Tibial nerve (tissue), 4 donors: ENCODE measurements at places on chromosomes 7 and 10.

GRCh38 chr10:11145495-11145855, 127.8 kb downstream of the CELF2 start:
- DNase-seq = no peak

DNA sequence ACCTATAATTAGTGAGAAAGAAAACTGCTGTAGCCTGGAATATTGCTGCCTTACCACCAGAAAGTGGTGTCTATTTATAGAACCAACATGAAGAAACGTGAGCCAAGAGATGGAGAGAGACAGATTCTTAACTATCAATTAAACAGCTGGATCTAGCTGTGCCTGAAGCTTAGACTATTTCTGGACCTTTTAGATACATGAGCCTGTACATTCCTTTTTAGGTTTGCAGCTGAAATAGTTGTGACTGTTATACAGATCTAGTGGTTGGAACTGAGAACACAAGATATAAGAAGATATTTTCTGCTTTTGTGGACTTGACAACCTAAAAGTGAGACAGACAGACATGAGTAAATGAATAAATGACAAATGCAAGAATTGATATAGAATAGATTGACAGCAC, 73.4 kb downstream of the CDK14 start:
- DNase-seq = no peak

- no peak for DNase-seq
Measured at GRCh38 chr7:30280631-30281030, 3.8 kb upstream of the ZNRF2 start.

DNA sequence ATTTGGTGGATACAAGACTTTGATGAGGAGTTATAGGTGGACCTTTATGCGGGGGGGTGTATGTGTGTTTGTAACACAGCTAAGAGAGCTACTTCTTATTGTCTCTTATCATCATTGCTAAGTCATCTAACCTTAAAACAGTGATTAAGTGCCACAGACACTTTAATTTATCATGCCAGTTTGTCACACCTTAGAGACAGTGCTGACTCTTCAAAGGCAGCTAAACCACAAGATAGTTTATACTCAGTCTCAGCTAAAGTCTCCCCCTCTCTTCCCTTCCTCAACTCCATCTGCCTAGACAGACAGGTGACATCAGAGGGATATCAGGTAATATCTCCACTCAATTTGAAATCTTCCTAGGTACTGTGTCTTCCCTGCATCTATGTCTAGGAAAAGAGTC, 42.2 kb downstream of the MYPN start:
- DNase-seq = no peak

- no peak for DNase-seq
Measured at GRCh38 chr7:51111241-51111940, 205.2 kb downstream of the COBL start.

GRCh38 chr10:79380946-79381721, 33.9 kb downstream of the PPIF start:
- DNase-seq = no peak

DNA sequence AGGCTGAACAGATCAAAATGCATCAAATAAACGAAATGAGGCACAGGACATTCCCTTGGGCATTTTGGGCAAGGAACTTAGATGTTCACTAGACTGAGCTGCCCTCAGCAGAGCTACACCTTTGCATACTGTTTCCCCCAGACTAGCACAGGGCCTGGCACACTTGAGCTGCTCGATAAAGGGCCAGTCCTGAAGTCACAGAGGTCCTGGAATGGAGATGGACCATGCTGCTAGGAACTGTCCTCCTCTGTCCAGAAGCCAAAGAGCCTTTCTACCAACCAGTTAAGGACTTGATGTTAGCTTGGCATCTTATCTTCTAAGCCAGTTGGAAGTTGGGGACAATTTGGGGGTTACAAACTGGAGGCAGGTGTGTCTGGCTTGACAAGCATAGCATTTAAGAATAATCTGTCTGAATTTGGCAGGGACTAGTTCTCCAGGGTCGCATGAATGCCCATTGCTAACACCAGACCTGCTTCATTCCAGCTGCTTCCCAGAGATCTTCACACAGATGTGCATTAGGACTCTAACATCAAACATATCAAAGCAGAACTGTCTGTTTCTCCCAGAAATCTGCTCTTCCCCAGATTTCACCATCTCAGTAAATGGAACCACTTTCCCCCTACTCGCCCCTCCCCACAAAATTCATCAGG, 152.2 kb upstream of the PDE1C start:
- DNase-seq = no peak

DNA sequence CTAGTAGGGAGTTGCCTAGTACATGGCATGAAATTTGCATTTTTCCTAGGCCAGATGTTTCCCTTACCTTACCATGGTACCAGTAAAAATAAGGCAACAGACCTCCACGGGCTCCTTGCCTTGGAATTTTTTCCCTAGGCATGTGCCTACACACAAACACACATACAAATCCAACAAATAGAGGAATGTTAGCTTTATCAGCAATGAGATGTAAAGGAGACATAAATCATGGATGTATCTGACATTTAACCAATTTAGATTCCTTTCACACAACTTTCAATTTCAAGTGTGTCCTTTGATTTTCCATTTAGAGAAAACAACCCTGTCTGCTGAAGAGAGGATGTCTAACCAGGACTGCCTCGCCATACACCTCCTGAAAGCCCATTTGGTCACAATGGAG, 209.7 kb upstream of the SP4 start:
- no peak for DNase-seq

GRCh38 chr7:94276795-94277194, 117.9 kb upstream of the COL1A2 start:
- no peak for DNase-seq

DNA sequence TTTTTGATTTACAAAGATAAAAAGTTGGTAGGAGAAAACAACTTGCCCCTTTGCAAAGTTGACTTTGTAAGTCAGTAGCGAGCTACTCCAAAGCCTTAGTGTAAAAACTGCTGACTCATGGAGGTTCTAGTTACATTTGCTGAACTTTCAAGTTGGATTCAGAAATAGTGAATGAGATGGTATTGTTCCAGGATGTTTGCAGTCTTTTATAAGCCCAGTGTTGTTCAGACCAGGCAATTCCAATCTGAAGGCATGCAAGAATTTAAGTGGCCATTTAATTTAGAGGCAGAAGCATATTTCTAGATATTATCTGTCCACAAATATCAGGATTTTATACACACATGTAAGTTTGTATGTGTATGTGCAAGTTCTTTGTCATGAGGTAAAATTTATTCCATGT, 21.6 kb downstream of the TES start:
- DNase-seq = no peak

DNA sequence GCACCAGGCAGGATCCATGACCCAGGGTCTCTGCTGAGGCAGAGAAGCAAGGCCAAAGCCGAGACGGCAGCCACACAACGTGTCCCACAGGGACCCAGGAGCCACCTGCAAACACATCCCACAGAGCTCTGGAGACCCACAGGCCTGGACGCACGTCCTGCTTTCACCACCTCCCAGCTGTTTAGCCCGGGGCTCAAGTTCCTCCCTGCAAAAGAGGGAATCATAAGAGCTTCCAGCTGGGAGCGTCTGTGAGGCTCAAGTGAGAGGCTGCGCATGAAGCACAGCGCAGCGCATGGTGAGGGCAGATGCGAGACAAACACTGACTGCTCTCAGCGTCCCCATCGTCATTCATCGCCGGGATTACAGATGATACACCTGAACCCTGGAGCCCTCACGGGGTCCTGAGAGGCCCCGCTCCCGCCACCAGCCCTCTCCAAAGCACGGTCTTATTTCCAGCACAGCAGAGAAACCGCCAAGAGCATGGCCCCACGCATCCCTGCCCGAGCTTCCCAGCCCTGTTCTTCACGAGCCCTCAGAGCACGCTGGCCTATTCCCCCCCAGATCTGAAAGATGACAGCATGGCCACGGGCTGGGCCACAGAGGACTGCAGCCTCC, 88.7 kb downstream of the MAD1L1 start:
- DNase-seq = no peak

DNA sequence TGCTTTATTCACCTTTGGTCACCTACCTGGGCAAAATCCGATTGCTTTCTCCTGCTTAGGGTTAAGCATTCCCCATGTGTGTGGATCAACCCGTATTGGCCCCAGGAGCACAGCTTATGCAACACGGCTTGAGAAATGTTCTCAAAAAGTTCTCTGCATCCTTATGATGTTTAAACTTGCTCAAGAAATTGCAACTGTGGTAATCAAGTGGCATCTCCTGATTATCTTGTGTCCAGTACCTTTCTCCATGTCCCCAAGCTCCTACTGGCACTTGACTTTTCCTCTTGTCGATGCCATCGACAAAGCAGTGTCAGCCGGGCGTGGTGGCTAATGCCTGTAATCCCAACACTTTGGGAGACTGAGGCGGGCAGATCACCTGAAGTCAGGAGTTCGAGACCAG, 4.7 kb upstream of the PKD2L1 start:
- DNase-seq = no peak

DNA sequence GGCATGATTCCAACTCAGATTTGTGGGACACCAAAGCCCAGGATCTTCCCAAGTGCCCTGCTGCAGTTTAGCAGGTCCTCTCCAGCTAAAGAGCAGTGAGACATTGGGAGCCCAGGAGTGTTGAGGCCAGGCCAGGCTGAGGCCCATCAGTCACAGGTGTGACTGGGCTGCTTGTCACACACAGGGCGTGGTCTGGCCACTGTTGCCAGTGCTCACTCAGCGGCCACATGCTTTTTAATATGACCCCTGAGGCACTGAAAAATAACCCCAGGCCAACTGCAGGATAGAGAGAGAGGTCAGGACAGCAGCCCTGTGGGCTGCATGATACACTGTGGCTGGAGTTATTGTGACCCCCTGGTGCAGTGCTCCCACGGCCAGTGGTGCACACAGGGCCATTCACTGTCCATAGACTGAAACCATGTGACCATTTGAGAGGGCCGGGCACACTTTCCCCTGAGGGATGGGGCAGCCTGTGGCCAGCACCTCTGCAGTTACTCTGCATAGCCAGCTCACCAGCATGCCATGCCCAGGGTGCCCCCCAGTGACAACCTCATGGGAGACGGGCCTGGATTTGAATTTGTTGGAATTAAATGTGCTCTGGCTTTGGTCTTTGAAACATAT, 4.2 kb downstream of the GDF2 start:
- DNase-seq = no peak

GRCh38 chr7:92133133-92133736, 1.0 kb downstream of the CYP51A1 start:
- no peak for DNase-seq

DNA sequence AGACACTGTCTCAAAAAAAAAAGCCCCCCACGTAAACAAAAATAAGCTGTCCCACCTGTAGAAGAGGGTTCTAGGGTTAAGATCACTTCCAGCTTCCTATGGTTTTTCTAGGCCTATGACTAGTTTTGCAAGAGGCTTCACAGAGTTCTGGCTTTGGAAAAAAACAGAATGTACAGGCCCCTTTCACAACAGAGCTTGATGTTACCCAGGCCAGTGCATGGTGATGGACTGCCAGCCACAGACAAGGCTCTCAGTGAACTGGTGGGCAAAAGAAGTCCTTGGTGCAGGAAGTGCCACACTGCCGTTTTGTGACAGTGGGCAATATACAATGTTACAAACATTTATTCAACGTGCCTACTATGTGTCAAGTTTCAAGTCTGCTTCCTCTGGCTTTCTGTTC, 18.3 kb upstream of the EFCAB10 start:
- DNase-seq = no peak

DNA sequence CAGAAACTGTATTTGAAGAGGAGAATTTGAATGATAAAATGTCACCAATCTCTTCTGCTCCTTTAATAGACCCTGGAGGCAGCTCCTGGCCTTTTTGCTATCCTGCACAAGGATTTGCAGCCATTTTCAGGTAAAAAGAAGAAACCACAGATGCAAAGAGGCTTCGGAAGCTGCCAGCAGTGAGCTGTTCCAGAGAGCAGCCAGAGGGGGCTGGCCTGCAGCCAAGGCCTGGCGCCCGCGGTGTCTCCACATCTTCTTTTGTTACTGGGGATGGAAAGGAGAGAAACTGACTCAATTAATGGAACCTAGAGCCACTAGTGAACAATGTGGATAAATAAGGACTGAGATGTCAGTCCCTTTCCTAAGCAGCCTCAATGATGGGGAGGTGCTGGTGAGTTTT, 23.9 kb upstream of the GPR26 start:
- no peak for DNase-seq

DNA sequence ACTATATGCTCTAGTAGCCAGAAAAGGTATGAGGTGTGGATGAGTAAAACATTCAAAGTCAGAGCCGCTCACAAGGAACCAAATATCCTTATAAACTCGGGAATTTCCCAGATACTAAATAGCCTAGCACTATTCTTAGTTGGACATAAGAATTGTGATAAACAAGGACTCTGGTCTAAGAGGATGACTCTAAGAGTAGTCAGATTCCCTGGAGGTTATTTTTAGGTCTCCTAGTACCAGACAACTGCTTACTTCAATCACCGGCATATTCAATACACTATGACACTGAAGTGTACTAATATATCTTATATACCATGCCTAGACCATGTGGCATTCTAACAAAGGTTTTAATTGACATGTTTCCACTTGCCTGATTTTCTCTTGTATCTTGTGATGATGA, 56.5 kb downstream of the LMBR1 start:
- no peak for DNase-seq

DNA sequence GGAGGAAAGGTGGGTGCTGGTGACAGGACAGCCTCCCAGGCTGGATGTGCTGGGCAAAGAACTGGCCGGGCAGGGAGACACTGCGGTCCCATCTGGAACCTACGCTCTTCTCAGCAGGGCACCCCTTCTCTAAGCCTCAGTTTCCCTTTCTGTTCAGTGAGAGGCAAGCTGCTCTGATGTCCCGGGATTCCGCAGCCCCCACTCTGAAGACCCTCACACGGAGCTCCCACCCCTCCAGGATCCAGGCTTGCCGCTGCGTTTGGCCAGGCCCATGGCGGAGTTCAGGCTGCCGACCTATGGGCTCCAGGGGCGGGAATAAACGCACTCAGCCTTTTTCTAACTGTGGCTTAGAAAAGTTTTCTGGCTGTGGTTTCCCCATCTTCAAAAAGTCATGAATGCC, 10.2 kb upstream of the INTS1 start:
- DNase-seq = no peak

GRCh38 chr10:29728541-29729049, 93.8 kb upstream of the SVIL start:
- no peak for DNase-seq

DNA sequence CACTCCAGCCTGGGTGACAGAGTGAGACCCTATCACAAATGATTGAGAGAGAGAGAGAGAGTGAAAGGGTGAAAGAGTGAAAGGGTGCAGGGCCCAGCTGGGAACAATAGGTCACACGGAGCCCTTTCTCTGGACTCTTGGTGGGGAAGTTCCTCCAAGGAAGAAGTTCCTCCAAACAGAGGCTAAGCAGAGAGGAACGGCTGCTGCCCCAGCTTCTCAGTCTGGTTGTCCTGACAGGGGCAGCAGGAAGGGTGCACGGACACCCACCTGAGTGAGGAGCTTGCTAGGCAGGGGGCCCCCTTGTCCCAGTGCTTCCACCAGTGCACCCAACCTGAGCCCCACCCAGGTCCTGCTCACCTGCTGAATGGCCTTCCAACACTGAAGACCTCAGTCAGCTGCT, 38.8 kb upstream of the MYL10 start:
- DNase-seq = no peak

- no peak for DNase-seq
Measured at GRCh38 chr10:114662646-114663217, 4.7 kb upstream of the ABLIM1 start.
